Putamen (tissue), 1 donor: ENCODE measurements at places on chromosomes 5 and 9.

DNA sequence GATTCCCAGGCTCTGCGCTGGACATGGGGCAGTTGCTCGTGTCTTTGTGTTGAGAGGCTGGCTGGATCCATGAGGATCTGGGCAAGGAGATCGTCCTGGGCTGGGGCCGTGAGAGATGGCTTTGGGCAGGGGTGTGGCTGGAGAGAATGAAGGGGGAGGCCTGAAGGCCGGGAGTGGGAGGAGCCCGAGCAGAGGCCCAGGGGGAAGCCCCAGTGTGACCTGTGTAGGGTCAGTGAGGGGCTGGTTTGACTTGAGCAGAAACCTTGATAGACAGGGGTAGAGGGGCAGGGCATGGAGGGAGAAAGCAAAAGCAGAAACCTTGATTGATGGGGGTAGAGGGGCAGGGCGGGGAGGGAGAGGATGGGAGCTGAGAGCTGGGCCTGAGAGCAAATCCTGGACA lies 54.4 kb upstream of the ASS1 start:
- no peak for DNase-seq

DNA sequence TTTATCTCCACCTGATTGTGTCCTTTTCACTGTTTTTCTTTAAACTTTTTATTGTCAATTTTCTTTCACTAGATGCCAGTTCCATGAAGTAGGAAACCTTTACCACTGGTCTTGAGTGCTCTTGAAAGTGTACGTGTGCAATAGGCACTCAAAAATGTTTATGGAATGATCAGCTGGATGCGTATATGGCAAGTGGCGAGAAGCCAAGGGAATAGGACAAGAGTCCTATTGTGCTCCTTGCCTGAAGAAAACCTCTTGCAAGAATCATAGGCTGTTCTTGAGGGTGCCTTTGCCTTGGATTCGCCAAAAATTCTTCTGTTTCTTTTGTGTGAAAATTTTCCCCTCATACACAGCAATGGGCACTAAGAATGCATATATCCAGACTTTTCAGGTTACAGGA lies 97.7 kb downstream of the GHR start:
- no peak for DNase-seq

- DNase-seq: no peak
These were observed 89.1 kb upstream of the TBC1D2 start for GRCh38 chr9:98344581-98344980.

- no peak for DNase-seq
These were observed 201.2 kb upstream of the CDKN2B start for GRCh38 chr9:22210262-22210661.

DNA sequence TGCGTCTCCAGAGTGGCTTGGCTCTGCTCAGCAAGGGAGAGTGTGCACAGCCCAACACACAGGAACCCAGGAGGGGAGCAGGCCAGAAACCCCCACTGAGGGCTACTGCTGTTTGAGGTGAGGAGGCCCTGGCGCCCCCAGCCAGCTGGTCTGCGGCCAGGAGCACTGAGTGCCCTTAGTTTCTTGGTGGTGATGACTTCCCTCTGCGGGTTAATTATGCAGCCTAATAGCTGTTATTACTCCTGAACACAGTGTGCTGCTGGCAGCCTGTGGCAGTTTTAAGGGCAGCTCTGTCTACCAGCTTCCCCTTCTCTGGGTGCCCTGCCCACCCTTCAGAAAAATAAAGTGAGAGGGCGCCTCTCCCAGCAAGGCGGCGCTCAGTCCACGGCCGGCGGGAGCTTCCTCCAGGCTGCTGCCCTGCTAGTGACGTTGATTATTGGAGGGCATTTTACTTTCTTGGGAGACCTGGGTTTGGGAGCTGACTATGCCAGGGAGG lies 19.2 kb downstream of the GADD45G start:
- DNase-seq: peak; percentile 31

DNA sequence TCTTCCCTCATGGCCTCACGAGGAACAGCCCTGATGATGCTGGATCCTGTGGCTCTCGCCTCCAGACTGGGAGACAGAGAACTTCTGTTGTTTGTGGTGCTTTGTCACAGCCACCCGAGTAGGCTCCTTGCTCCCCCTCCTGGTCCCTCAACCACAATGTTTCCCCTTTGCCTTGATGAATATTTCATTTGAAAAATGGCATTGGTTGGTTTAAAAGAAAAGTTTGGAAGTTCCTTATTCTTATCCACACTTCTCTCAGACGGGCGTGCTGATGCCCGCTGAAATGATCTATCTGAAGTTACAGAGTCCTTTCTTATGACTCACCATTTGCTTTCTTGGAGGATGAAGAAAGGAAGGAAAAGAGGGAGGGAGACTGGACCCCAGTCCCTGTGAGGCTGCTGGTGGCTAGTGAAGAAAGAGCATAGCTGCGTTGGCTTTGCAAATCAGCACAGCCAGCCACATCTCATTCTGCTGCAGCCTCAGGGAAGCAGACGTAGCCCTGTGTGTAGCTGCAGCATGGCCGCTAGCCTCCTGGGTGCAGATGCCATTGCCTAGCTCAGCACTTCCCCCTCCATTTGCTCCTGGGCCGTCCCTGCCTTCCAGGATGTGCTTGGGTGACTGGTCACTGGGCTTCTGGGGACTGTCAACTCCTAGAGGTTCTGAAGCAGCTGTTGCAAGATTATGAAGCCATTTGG lies 185.9 kb downstream of the ERCC6L2 start:
- DNase-seq: peak; percentile 63

- DNase-seq: no peak
These were observed 22.6 kb downstream of the SLC36A1 start for GRCh38 chr5:151469992-151470391.

GRCh38 chr5:150209099-150209635 lies 19.3 kb downstream of the SLC6A7 start:
- no peak for DNase-seq

GRCh38 chr9:81563020-81563407 lies 126.3 kb downstream of the TLE1 start:
- no peak for DNase-seq

GRCh38 chr9:126095546-126096190 lies 231.0 kb upstream of the MVB12B start:
- no peak for DNase-seq

GRCh38 chr5:91598216-91598615 lies 215.1 kb upstream of the ARRDC3 start:
- DNase-seq: no peak

DNA sequence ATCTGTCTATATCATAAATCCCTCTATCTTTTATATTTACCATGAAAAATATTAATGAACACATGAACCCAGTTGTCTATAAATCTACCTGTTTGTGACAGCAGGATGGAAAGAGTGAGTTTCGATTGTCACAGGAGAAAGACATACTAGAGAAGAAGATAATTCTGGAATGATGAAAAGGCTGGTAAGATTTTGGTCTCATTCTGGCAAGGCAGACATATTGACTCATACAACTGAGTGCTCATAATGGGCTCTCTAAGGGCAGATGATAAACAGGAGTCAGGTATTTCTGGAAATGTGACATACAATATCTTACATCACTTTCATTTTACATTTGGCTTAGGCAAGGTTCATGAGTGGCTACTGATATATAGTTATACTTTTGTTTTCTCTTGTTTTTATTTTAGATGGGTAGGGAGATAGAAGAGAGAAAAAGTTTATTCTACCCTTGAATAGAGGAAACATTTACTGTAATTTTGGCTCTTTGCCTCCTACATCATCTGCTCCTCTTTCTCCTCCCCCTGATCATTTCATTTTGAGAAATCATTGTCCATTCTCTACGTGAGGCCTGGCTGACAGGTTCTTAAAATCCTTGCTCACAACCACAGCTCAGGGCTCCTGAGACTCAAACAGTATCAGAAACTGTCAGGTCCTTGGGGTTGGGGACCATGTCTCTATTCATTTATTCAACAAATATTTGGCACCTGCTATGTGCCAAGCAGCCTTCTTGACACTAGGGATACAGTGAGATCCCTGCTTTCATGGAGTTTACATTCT lies 14.4 kb downstream of the ELOVL7 start:
- no peak for DNase-seq

- DNase-seq: no peak
These were observed 17.2 kb downstream of the S100Z start for GRCh38 chr5:76867038-76867437.

GRCh38 chr9:137228968-137229896 lies 1.5 kb upstream of the SLC34A3 start:
- no peak for DNase-seq

DNA sequence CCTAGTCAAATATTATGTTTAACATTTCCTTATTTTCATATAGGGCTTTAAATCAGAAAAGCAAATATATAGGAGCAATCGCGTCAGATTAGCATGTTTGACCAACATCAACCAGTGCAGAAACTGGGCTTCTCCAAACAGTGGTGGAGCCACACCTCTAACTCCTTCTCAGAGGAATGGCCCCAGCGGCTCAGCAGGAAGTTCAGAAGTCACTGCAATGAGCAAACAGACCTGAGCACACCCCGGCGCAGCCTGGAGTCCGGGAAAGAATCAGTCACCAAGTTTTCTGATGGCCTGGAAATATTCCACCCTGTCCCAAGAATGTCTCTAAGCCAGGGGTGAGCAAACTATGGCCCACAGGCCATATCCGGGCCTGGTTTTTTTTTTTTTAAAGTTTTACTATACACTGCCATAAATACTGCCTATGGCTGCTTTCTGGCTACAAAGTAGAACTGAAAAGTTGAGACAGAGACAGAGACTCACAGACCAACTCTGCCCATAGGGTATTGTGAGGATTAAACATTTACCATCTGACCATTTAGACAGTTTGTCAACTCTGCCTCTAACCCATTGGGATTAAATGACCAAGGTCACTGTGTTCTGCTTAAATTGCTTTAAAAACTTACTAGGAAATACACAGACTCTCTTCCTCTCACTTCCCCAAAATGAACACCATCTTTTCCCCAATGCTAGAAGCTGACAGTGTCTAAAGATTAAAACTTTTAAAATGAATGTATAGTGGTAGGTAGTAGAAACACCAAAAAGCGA lies 5.4 kb downstream of the GOLM1 start:
- no peak for DNase-seq

- DNase-seq: no peak
These were observed 41.9 kb downstream of the TEK start for GRCh38 chr9:27150746-27151406.

DNA sequence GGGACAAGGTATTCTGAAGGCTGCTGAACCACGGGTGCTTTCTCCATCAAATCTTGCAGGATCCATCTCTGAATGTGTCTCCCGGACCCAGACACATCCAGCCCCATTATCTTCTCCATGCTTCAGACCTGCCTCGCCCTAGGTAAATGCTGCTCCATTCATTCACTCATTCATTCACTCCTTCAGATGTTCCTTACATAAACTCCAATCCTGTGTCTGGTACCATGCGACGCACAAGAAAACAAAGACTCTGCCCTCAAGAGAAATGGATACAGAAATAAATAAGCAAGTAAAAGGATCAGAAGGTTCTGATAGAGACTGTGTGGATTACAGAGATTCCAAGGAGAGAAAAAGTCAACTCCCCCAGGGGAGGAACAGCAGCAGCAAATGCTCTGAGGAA lies 7.9 kb upstream of the PSMB7 start:
- no peak for DNase-seq

DNA sequence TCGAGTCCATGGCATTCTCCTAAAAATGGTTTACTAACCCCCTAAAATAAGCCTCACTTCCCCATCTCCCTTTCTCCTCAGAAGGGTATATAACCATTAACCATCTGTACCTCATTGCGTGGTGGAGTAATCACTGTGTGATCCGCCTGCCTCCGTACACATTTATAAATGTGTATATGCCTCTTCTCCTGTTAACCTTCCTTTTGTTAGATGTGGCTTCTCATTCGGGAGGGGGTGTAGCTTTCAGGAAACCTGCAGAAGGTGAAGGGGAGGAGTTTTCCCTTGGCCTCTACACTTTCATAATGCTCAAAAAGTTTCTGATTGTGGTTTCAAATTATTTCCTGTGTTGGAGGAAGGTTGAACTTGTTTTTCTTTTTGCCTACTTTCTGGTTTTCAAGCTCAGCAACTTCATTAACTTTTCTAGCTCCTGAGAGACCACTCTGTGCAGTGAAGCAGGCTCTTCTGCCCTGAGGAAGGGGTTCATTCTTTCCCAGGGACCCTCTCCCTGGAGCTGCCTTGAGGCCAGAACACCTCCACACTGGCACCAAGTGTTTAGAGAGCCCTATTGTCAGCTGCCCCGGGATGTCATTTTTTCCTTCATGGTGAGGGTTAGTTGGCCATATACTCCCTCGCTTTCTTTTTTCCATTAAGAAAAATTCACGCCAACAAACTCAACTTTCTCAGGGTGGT lies 46.9 kb downstream of the RASGRF2 start:
- DNase-seq: no peak

GRCh38 chr9:123435471-123435870 lies 79.5 kb downstream of the CRB2 start:
- DNase-seq: no peak

DNA sequence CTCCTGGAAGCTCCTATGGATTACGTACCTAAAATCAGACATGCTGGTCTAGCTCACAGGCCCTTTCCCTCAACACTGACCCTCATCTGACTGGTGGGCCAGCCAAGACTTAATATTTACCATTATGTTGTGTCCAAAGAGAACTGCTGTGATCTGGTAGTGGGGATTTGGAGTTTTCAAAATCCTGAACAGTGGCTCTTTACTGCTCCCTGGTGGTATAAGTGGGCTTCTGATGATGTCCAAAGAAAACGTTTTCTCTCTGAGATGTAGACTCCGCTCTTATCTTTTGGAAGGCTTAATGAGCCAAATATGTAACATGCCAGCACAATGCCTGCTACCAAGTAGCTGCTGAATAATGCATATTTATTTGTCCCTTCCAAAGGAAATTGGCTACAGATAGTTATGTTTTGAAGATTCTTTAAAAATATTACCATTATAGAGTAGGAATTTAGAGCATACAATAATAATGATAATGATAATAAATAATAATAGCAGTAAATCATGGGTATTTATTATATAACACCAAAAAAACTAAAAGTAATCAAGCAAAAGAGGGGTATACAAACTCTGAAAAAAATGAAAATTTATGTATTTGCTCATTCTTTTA lies 406.6 kb upstream of the TNC start:
- peak; percentile 33 for DNase-seq

DNA sequence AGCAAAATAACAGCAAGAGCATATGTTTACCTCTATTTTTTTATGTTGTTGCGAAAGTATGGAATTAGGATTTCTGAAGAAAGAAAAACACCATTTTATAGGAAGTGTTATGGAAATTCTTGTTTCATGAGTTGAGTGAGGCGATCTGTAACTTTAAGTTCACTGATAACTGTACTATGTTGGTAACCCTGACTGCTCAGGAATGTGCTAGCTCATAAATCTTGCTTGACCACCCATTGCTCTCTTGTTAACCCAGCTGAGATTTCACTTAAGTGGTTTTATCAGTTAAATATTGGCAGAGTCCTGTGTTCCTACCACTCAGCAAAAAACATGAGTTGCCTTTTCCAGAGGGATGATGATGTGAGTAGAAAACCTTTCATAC lies 91.1 kb upstream of the STARD4 start:
- no peak for DNase-seq

- DNase-seq: no peak
These were observed 73.8 kb downstream of the SNCAIP start for GRCh38 chr5:122385808-122386207.

DNA sequence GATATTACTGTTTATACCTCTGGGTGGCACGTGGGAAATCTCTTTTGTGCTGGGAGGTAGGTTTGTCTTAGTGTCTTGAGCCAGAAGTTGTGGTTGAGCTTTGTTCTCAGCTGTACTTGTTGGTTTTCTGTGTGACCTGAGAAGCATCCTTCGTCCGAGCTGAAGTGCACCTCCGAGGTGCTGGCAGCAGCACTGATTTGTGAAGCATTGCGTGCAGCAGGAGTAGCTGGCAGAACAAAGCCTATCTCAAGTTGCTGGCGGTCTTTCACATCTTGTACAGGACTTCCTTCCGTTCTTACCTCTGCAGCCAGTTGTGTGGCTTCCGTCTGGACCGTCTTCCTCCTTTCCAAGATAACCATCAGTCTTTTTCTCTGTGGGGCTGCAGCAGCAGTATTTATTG lies 4.3 kb downstream of the PRRC2B start:
- no peak for DNase-seq
